ENCODE measurements at places on chromosomes 3 and 15.

DNA sequence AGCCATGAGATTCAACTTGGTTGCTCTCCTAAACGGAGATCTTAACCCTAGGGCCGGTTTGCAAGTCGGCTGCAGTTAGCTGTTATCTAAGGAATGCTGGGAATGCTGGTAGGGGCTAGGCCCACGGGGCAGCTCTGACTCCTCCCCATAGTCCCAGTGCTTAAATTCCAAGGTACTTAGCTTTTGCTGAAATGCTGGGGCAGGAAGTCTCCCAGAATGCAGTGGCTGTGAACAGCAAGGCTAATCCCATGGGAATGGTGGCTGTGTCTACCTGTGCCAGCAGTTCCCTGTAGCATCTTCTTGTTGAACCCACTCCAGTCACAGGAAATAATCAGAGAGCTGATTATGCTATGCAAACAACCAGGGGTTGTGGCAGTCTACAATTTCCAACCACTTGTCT lies 102.5 kb upstream of the TJP1 start:
- no peak for DNase-seq

- no peak for DNase-seq
Observed at GRCh38 chr3:127905556-127905955, 9.5 kb upstream of the KBTBD12 start.

DNA sequence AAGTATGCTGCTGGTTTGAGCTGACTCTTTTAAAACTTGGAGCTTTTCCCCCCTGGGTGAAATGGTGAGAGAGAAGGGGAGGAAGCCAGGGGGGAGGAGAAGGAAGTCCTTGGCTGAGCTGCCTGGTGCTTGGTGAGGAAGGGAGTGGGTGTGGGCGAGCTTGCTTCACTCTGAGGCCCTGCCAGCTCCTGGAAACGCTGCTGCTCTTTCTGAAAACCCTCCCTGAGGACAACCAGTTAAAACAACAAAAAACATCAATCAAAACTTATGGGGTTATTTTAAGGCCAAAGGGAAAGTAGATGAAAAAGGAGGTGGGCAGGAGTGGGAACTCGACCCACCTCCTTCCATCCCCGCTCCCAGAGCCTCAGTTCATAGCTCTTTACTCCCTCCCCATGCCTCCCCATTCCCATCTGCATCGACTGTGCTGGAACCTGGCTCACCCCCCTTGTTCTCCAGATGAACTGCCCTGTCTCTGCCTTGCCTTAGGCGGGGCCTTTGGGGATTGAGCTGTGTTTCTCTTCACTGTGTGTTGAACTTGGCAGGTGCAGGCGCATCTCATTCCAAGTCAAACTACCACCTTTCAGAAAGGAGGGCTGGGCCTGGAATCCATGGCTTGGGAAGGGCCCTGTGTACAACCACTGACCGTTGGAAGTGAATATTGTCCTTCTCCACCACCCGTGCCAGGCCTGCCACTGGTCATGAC lies 166.1 kb downstream of the ZNF621 start:
- DNase-seq = peak; percentile 71

- no peak for DNase-seq
Observed at GRCh38 chr15:44199393-44199792, 4.3 kb upstream of the FRMD5 start.

- DNase-seq = peak; percentile 66
Observed at GRCh38 chr3:196969134-196969659, 564 bp upstream of the PIGZ start.

DNA sequence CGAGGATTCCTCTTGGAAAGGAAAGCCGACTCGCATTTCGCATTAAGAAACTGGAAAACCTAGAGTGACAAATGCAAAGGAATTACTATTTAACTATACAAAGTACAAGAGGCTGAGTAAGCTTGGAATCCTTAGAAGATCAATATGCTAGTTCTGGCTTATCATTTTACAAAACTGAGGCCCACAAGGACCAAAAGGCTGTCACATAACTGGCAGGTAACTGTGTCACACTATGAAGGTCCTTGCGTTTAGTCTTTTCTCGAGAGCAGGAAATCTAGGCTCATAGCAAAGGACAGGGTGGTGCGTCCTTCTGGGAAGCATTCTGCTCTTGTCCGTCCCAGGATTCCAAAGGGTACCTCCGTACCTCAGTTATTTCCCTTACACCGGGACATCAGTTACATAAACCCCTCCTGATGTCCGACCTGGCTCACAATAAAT lies 629 bp downstream of the RPL24 start:
- no peak for DNase-seq

Data from left forelimb (tissue), 1 donor.